ENCODE measurements at places on chromosomes 6 and 20. TPM values are rescaled to one million over a fixed set of nuclear protein-coding genes. Genes with fewer than 3 reads are reported as not detected.

SCRT2 gene
- not detected for polyA plus RNA-seq

IYD gene
- polyA plus RNA-seq = not detected

ZKSCAN8 gene
- polyA plus RNA-seq = 0.85 TPM

MYCT1 gene
- not detected for polyA plus RNA-seq

FAXC gene
- not detected for polyA plus RNA-seq

TFAP2A gene
- polyA plus RNA-seq = not detected

RBBP8NL gene
- polyA plus RNA-seq = not detected

All from IgD-negative memory B cell (primary cell).